ENCODE measurements at places on chromosomes 11 and 22.
A peak's percentile ranks its signal among the peaks of the same experiment; 100 is the strongest.

DNA sequence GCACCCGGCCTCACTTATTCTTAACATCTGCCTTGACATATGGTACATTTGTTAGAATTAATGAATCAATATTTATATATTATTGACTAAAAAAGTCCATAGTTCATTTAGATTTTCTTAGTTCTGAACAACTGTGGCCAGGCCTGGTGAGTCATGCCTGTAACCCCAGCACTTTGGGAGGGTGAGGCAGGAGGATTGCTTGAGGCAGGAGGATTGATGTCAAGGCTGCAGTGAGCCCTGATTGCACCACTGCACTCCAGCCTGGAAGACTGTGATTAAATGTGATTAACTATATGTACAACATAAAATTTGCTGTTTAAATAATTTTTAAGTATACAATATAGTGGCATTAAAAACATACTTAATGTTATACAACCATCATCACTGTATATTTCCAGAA is 5.6 kb downstream of the UVRAG start:
- DNase-seq = no peak

GRCh38 chr11:121337078-121337477 is 44.5 kb downstream of the SC5D start:
- peak; percentile 23 for DNase-seq

- DNase-seq = no peak
These were observed 32.1 kb downstream of the APOL1 start for GRCh38 chr22:36285017-36285416.

- DNase-seq = no peak
These were observed 36.5 kb upstream of the TOLLIP start for GRCh38 chr11:1345737-1346513.

GRCh38 chr11:133530501-133530835 is 1.8 kb downstream of the OPCML start:
- no peak for DNase-seq

GRCh38 chr22:27621486-27622070 is 180.0 kb downstream of the MN1 start:
- DNase-seq = no peak

- no peak for DNase-seq
These were observed 50.6 kb upstream of the PDGFD start for GRCh38 chr11:104214517-104214916.

GRCh38 chr11:830295-831117 is 2.2 kb upstream of the CD151 start:
- no peak for DNase-seq

DNA sequence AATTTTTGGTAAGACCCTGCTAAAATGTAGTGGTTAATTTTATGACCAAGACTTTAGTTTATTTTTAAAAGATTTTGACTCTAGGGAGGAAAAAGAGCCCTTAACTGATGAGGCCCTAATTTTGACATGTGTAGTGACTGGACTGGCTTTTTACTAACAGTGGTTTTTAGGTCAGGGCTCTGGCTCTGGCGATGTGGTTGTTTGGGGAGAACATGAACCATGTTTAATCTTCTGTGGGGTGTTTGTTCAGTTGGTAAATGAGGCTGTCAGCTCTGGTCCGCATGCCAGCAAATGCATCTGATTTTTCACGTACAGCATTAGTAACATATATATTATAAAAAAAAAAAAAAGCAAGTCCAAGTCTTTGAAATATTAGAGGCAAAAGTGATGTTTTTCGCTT is 104.3 kb downstream of the EXT2 start:
- no peak for DNase-seq

DNA sequence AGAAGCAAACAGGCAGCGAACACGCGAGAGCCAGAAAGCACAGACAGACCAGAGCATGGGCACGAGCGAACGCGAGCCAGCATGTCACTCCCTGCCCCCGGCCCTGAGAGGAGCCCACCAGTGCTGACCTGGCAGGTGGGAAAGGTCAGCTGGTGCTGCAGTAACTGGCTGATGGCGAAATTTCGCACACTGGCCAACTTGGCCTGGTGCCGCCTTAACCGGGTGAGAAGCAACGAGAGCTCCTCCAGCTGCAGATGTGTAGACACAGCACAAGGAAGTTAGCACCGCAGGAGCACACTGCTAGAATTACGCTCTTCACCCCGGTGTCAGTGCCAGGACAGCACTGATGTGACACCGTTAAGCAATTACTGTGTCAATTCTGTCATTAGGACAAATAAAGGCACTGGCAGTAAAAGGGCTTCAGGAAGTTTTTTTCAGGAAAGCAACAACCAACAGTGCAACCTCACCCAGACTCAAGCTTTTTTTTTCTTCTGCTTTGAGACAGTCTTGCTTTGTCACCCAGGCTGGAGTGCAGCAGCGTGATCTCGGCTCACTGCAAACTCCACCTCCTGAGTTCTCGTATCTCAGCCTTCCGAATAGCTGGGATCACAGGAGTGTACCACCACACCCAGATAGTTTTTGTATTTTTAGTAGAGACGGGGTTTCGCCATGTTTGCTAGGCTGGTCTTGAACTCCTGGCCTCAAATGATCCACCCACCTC is 76.8 kb downstream of the C11orf58 start:
- no peak for DNase-seq

- no peak for DNase-seq
These were observed 460.5 kb downstream of the BRD1 start for GRCh38 chr22:49367041-49367697.

GRCh38 chr22:49733631-49734030 is 94.0 kb downstream of the BRD1 start:
- DNase-seq = no peak
